ENCODE measurements at places on chromosomes 3 and 15.

- no peak for DNase-seq
Observed at GRCh38 chr15:101635944-101636727, 16.0 kb downstream of the TM2D3 start.

- DNase-seq: no peak
Observed at GRCh38 chr3:160757233-160758106, 1.4 kb downstream of the PPM1L start.

- no peak for DNase-seq
Observed at GRCh38 chr15:38506997-38507396, 53.1 kb downstream of the FAM98B start.

DNA sequence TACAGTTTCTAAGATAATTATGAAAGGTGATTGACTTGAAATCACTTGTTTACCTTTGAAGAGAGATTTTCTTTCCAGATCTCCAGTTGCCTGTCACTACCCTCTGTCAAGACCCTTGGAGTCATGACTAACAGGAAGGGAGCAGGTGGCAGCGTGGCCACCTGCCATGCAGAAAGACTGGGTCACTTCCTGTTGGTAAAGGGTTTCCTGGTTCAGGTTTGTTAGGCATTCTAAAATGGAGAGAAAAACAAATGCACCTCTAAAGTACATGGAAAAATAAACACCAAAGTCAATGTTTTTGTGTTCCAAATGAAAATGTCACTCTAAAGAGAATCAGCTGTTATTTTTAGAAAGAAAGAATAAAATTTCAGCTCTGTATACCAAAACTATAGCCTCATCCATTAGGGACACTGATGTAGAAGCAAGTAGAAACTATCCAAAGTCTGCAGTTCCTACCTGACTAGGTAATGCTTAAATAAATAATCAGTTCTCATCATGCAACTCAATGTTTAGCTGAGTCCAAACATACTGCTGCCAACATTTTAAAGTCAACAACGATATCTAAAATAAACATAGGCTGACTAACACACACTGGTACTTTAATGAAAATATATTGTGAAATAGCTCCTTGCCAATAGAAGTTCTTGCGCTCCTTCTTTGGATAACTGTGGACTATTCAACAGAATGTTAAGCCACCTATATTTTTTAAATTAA, 23.9 kb upstream of the TM4SF1 start:
- no peak for DNase-seq

DNA sequence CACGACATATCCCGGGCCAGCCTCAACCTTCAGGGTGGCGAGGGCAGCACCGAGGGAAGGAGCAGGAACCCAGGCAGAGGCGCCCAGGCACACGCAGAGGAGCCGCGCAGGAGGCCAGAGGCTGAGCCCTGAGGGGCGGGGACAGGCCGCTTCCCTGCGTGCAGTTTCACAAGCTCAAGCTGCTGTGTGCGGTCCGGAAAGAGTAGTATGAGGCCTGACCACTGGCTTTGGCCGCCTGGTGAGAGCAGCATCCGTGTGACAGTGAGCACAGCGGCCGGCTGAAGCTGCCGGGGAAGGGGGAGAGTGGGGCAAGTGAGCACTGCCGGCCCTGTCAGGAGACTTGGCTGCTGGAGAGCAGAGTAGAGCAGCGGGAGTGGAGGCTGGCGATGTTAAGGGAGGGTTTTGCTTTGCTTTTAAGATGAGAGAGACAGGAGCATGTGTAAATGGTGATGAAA, 8.7 kb downstream of the ZDHHC19 start:
- no peak for DNase-seq

DNA sequence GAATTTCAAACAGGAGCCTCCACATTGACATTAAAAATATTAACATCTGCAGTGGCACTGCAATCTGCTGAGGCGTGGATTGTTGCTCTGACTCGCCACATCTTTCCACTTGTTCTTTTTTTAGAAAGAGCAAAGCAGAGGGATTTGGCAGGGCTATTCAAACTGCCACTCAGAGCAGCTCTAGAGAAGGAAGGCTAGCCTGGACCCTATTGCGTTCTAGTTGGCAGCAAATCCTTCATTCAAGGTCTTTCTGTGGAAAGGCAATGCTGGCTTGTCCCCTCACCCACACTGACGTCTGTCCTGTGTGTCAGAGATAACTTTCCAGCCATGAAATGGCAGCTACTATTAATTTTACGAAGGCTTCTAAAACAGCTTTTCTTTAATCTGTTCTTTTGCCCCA, 483.2 kb upstream of the SGO1 start:
- no peak for DNase-seq

GRCh38 chr15:100334015-100334414, 7.8 kb downstream of the ADAMTS17 start:
- DNase-seq: no peak

- no peak for DNase-seq
Observed at GRCh38 chr15:42695527-42696071, 41.3 kb downstream of the CDAN1 start.

DNA sequence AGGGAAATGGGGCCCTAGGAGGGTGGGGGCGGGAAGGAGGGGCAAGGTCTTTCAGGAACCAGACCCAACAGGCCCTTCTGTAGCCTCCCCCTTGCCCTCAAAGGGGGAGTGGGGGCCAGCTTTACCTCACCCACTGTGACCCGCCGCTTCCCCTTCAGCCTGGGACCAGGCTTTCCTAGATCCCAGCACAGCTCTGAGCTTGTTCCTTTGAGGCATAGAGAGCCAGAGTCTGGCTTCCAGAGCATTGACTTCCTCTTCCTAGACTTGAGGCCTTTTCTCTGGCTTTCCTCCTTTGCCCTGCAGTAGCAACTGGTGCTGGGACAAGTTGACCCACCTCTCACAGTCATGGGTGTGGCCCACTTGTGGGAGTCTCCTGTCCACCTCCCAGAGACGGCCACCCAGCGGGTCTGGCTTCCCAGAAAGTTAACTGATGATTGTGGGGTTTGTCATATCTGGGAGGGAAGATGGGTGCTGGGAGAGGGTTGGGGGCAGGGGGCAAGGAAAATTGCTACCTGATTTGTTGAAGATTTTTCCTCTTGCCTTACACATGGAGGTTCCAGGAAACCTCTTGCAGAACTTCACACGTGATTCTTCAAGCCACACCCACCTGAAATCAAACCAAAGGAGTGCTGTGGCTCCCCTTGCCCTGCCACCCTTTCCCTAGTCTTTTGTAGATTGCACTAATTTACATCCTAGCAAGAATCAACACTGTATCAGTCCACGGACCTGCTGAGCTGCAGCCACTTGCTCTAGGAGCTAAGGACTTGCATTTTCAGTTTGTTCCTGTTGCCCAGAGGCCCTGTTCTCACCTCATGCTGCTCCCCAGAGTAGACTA, 4.1 kb upstream of the CHST14 start:
- DNase-seq: no peak

GRCh38 chr3:108862865-108863798, 40.5 kb downstream of the TRAT1 start:
- peak; percentile 53 for DNase-seq

DNA sequence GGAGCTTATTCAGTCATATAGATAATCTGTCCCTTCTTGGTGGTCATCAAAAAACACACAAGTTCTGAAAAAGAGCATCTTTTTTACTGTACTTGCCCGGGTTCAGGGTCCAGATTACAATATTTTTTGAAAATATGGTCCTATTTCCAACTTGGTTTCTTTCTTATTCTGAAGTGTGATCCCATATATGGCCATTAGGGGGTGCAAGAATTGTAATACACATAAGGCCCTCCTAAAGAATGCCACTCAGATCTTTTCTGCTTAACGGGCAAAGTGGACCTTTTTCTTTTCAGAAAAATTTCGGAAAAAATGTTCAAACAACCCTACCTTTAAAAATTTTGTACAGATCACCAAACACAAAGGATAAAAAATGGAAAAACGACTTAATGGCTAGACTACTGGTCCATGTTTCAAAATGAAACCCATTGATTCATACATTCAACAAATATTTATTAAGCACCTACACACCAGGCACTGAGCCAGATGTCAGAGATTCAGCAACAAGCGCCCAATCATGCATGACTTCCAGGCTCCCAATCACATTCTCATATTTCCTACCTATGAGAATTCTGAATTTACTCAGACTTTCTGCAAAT, 102.0 kb upstream of the MYRIP start:
- peak; percentile 38 for DNase-seq

DNA sequence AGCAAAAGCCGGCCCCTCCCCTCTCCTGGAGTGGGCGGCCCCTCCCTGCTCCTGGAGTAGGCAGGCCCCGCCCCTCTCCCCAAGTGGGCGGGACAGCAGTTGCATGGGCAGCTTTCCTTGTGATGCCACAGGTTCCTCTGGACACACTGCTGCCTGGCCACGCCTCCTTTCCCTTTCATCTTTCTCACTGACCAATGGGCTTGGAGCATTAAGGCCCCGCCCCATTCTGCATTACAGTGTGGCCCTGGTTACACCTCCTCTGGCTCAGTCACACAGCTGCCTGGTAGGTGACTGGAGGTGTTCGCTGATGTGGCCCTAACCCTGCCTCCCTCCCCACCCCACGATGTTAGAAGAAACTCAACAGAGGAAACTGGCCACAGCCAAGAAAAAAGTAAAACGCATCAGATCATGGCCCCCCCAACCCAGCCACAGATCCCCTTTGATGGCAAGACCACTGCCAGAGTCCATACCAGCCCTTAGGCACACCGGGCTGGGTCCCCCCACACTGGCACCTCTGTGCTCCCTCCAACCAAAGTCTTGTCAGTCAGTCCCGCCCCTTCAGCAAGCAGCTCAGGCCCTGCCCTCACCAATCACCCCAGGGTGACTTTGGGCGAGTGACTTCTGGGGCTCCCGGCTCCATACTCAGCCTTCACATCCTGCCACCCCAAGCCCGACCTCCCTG, 84.3 kb downstream of the ADAMTS7 start:
- DNase-seq: peak; percentile 27

GRCh38 chr15:69341356-69341755, 42.6 kb downstream of the PAQR5 start:
- DNase-seq: no peak

DNA sequence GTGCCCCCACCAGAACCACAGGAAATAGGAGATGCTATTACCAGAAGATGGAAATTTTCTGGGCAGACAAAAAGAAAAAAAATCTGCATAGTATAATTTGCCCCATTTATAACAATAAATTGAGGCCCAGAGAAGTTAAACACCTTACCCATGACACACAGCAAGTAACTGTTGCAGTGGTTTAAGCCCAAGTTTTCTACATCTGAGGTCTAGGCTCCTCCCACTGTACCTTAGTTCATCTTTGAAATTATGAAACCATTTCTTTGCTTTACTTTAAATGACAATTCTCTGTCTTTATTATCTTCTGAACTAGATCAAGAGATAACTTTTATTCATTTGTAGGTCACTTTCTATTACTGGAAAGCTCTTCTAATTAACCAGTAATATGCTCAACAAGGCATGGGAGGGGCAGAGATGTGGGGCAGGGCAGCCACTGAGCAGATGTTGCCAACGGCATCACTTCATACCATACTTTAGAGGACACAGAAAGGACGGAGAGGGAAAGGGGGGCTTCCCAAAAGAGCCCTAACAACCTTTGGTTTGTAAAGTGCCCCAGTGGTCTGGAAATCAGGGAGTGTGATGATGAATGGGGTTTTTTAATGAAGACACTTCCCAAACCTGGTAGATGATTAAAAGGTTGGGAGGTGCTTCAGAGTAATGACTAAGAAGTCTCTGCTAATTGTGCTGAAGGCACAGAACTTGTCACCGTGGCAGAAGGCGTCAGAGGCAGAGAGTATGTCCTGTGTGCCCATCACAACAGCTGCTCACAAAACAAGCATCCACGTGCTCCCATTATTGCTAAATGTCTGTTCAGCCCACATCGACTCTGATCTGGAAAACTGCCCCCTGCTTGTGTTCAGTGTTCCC, 342.5 kb downstream of the SHQ1 start:
- DNase-seq: no peak

DNA sequence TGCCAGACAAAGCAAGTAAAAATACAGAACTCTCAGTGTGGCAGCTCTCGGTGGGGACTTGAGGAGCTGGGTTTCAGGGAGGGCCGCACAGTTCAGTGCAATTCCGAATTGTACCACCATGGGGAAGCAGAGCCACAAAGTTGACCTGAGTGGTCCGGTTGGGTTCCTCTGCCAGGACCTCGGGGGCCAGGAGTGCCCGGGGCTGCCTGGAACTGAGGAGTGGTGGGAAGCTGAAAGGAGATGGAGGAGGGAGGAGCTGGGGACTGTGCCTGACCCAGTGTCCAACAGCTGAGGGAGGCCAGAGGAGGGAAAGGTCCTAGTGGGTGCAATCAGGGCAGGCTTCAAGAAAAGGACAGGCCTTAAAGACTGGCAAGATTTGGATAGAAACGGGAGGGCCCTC, 32.2 kb upstream of the TRH start:
- DNase-seq: peak; percentile 57

DNA sequence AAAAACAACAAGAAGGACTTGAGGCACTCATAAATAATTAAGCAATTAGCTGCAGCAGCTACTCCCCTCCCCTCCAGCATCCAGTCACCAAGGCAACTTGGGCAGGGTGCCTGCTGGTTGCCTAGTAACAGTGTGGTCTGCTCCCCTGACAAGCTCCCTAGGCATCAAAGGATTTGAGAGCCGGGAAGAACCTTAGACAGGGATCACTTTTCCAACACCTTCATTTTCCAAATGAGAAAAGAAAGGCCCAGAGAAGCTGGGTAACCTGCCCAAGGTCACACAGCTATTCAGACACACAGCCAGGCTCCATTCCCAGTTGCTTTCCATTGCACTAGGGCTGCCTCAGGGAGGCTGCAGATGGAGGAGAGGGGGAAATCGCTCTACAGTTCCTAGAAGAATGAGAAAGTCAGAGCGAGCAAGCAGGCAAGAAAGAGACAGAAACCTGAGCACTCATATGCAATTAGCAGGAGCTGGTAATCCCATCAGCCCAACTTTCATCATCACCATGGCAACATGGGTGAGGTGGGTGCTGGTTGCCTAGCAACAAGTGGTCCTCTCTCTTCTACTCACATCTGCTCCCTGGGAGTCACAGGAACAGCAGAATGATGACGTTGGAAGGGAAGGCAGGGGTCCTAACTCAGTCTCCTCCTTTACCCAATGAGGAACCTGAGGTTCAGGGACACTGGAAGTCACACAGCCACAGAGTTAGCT, 3.6 kb upstream of the EIF4E3 start:
- DNase-seq: no peak

- DNase-seq: peak; percentile 66
Observed at GRCh38 chr3:8938021-8938420, 25.3 kb downstream of the RAD18 start.

GRCh38 chr15:98113327-98113726, 152.8 kb downstream of the ARRDC4 start:
- no peak for DNase-seq

DNA sequence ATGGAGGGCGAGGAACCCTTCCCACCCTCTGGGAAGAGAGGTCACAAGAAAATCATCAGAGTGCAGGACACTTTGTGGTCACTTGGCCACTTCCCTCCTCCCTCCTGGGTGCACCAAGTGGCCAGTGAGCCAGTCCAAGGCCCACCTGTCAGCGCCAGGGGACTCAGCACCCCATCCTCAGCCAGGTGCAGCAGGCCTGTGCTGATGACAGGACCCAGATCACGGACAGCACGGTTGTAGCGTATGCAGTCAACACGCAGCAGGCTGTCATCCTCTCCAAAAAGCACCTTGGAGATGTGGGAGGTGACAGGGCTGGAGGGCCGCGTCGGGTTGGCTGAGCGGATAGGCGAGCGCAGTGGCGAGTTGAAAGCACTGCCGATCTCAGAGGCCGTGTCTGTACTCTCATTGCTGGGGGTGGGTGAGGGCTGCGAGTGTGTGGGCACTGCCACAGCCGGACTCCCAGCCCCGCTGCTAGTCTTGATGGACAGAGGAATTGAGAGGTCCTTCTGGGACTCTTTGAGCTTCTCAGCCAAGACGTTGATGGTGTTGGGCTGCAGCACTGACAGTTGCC, 41.5 kb downstream of the SEMA3G start:
- no peak for DNase-seq

- DNase-seq: no peak
Observed at GRCh38 chr3:71238355-71238757, 345.2 kb downstream of the FOXP1 start.
